Neural crest cell (in vitro differentiated cells): ENCODE measurements at places on chromosomes 11 and 22. TPM values are rescaled to one million over a fixed set of nuclear protein-coding genes. Genes with fewer than 3 reads are reported as not detected.

The OR2AT4 gene
- total RNA-seq: not detected in 2 replicates

- no peak for DNase-seq
These were observed 39.4 kb upstream of the CFAP300 start for GRCh38 chr11:102007567-102008437.

DNA sequence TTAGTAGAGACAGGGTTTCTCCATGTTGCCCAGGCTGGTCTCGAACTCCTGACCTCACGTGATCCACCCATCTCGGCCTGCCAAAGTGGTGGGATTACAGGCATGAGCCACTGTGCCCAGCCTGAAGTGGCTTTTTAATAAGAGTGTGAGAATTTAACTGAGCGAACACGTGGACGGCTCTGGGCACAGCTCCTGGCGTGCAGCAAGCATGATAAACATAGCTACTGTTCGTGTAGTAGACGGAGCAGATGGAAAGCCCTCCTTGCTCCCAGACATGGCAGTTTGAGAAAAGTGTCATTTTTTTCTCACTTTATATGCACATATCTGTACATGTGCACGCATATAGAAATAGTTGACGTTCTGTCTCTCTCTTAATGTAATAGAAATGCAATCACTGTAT, 7.0 kb downstream of the EMID1 start:
- no peak for DNase-seq

The POTEH gene
- total RNA-seq: not detected in 2 replicates

DNA sequence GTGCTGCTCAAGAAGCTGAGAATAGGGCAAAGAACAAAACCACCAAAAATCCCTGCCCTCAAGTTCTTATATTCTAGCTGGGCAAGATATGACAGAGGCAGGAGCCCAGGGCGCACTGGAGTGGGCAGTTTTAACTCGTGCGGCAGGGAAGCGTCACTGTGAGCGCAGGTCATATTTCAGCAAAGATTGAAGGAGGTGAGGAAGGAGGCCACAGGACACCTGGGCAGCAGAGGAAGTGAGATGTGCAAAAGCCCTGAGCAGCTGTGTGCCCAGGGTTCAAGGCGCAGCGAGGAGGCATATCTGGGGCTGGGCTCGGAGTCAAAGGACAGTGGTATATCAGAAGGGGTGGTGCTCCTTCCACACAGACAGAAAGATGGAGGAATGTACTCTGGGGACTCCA, 13.5 kb downstream of the KCNC1 start:
- DNase-seq: no peak

DNA sequence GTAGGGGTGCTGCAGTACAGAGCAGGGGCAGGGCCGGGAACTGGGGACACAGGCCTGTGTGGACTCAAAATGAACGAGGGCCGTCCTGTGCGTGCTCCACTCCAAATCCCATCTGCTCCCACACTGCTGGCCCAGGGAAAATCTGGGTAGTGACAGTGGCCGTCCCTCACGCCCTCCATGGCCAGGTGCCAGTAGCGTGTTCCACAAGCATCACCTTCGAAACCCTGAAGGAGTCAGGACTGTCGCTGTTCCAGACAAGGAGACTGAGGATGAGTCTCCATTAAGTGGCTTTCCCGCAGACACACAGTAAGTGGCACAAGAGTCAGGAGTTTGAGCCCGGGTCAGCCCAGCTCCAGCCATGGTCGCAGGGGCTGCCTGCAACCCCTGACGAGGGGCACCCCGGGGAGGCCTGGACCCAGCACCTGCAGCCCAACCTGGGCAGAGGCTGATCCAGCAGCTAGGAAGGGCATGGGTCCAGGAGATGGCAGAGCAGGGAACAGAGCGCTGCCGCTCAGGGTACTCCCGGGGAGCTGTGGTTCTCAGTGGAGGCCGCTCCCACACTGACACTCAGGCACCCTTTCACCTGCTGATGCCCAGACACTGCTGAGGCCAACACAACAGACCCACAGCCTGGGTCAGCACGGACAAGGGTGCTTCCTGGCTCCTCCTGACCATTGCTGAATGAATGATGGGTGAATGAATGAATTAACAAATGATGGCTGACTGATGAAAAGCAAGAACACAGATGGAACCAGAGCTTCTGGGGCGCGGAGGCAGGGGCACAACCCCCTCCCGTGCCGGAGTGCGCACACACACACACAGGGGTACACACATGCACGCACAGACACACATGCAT, 35.3 kb downstream of the IGF2 start:
- no peak for DNase-seq

The FIBIN gene
- total RNA-seq: 0.30 and 0.44 TPM in 2 replicates

The TTC36 gene
- total RNA-seq: 1.1 and 1.2 TPM in 2 replicates
